ENCODE measurements at places on chromosomes 2 and 18.

GRCh38 chr2:142944264-142944663 lies 66.8 kb downstream of the KYNU start:
- DNase-seq, result peak; percentile 36

DNA sequence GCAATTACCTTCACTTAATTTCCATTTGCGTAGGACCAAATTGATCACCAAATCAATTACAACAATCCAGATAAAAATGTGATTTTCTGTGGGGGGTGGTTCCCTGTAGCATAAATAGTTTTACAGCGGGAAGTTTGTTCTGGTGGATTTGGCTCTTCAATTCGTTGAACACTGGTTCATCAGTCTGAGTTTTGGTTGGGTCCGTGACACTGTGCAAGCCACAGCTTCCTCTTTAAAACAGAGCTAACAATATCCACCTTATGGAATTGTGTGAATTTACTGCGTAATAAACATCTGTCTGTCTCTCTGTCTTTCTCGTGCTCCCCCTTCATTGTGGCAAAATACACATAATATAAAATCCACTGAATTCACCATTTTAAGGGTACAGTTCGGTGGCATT lies 310.8 kb downstream of the TGIF1 start:
- DNase-seq, result no peak

GRCh38 chr18:72161691-72162090 lies 382.5 kb downstream of the CBLN2 start:
- no peak for DNase-seq

GRCh38 chr2:239770246-239770639 lies 254.9 kb downstream of the NDUFA10 start:
- DNase-seq, result no peak

DNA sequence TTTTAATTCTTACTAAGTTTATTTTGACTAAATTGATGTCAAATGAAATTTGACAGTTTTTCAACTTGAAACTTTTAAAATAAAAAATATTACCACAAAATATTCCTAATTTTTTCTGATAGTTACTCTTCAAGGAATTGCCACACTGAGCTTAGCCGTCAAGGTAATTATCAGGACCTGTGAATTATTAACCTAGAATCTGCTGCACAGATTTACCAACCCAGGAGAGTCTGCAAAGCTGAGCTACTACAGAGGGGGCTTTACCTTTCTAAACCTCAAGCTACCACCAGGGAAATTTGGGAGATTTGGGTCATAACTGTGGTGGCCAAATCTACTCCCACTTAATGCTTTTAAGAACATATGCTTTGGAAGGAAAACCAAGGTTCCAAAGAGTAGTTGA lies 324.6 kb downstream of the CCDC178 start:
- no peak for DNase-seq

Measured in kidney capillary endothelial cell (primary cell).